ENCODE measurements at places on chromosomes 12 and 14.

- no peak for DNase-seq
Observed at GRCh38 chr12:127147724-127148123, 1119.2 kb upstream of the TMEM132C start.

GRCh38 chr12:84038242-84038641, 874.4 kb downstream of the SLC6A15 start:
- no peak for DNase-seq

- DNase-seq = no peak
Observed at GRCh38 chr12:6347367-6348338, 5.8 kb upstream of the TNFRSF1A start.

- DNase-seq = no peak
Observed at GRCh38 chr12:77521508-77522115, 309.1 kb upstream of the NAV3 start.

DNA sequence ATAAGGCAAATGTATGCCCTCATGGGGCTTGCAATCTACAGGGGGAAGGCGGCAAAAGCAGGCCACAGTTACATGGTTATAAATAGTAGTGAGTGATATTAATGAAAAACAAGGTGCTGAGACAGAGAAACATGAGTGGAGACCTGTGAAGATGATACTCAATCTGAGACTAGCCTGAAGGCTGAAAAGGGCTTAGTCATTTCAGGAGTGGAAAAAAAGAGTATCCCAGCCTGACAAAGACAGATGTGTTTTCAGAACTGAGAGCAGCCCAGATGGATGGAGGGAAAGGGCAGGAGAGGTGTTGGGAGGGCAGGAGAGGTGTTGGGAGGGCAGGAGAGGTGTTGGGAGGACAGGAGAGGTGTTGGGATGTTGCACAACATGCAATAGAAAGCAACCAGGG, 181.9 kb downstream of the C12orf42 start:
- DNase-seq = no peak

- DNase-seq = no peak
Observed at GRCh38 chr14:44910821-44911220, 50.9 kb downstream of the KLHL28 start.

DNA sequence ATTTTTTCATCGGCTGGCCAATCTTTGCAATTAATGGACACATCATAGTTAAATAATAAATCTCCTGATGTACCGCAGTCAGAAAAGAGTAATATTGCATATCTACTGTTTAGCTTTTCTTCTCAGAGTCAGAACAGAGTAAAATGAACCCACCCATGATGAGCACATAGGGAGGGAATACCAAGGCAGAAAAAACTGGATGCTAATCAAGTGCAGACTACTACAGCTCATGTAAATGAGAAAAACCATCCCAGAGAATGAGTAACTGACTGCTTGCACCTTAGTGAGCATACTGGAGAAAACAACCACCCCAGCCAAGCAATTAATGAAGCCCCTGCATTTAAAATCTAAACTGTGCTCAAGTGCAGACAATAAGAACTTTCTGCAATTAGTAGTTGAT, 483.7 kb downstream of the MDGA2 start:
- DNase-seq = no peak

- no peak for DNase-seq
Observed at GRCh38 chr14:74491956-74492775, 939 bp downstream of the NPC2 start.

GRCh38 chr14:74425525-74426201, 347 bp downstream of the SYNDIG1L start:
- DNase-seq = peak; percentile 15

- DNase-seq = no peak
Observed at GRCh38 chr14:33897382-33897781, 53.5 kb downstream of the EGLN3 start.

- no peak for DNase-seq
Observed at GRCh38 chr14:78946949-78947348, 776.8 kb downstream of the NRXN3 start.

DNA sequence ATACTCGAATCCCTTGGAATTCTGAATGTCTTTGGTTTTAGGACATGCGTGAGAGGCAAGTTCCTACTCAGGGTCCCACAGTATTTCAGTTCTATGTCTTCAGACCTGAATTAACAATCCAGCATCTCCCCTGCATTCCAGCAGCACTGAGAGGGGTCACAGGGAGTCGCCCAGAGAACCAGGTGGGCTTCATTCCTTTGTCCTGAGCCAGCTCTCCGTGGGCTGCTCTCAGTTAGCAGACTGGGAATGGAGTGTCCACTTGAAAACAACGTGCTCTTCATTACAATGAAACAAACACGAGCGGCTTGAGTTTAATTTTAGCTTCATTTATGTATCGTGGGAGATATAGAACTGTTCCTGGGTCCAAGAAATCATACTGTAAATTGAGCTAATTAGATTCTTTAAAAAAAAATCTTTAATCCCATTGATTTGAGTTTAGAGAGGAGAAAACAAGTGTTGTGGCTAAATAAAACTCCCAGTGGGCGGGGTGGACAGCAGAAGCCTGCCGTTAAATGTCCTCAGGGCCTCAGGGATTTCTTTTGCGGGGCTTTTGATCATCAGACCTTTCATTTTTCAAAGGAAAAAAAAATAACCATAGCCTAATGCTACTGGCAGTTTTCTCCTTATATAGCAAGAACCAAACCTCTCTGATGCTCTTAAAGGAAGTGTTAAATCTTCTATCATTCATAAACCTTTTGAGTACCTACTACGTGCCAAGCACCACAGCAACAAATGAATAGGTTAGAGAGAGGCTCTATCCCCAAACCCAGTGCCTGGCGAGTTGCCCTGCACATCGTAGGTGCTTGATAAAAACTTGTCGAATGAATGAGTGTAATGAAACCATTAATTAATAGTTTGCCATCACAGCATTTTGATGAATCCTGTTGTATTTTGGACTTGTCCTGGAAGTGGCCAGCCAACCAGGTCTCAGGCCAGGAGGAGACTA, 140.4 kb downstream of the CHST11 start:
- no peak for DNase-seq

- DNase-seq = no peak
Observed at GRCh38 chr14:92963301-92964123, 40.6 kb downstream of the CHGA start.

Data from effector memory CD4-positive, alpha-beta T cell (primary cell).